ENCODE measurements at places on chromosomes 13 and 19. TPM values are rescaled to one million over a fixed set of nuclear protein-coding genes. Genes with fewer than 3 reads are reported as not detected.

Gene PDE4C
- total RNA-seq, result 0.16 TPM

Gene DAND5
- total RNA-seq, result 0.65 TPM

Gene OVOL3
- not detected for total RNA-seq

Gene PLIN3
- 355 TPM for total RNA-seq

Gene MYADM
- total RNA-seq, result 42.6 TPM

Gene ZNF625
- 9.4 TPM for total RNA-seq

Gene WDR18
- total RNA-seq, result 32.7 TPM

Gene SCN1B
- 3.4 TPM for total RNA-seq

Gene ADGRL1
- total RNA-seq, result 5.1 TPM

Gene UBE2L5
- total RNA-seq, result 0.85 TPM

Gene ERFL
- not detected for total RNA-seq

Gene PGLYRP1
- not detected for total RNA-seq

Gene ELSPBP1
- not detected for total RNA-seq

Gene SULT2A1
- not detected for total RNA-seq

Gene CYP2A7
- total RNA-seq, result not detected

Gene RNF113B
- not detected for total RNA-seq

Gene ZNF682
- 2.8 TPM for total RNA-seq

Gene NLRP5
- not detected for total RNA-seq

Gene DNAJC3
- total RNA-seq, result 88.4 TPM

Gene LPAR6
- total RNA-seq, result 11.8 TPM

Gene PROSER3
- 10.6 TPM for total RNA-seq

Gene KCNN4
- 6.0 TPM for total RNA-seq

Gene ZNF358
- total RNA-seq, result 36.6 TPM

Gene PDCD2L
- 6.5 TPM for total RNA-seq

Gene RAB3A
- total RNA-seq, result 1.6 TPM

Gene SPIB
- not detected for total RNA-seq

Gene CCDC70
- not detected for total RNA-seq

Gene PCDH9
- 5.7 TPM for total RNA-seq

Gene IGFL3
- total RNA-seq, result 0.49 TPM

Gene EFNB2
- 15.5 TPM for total RNA-seq

Gene MATK
- total RNA-seq, result not detected

Gene SIGLEC5
- total RNA-seq, result not detected

Gene VAV1
- not detected for total RNA-seq

Gene NECTIN2
- 53.2 TPM for total RNA-seq

Gene DENND1C
- total RNA-seq, result not detected

Gene COX7A1
- 13.3 TPM for total RNA-seq

Gene TNNT1
- total RNA-seq, result 0.65 TPM

Gene PTPRH
- total RNA-seq, result 1.1 TPM

Gene UGGT2
- 39.7 TPM for total RNA-seq

Gene UPK1A
- total RNA-seq, result not detected

Gene ZNF560
- total RNA-seq, result 1.5 TPM

Gene ADAMTSL5
- 11.3 TPM for total RNA-seq

Gene KLK12
- not detected for total RNA-seq

Gene PROSER1
- 5.3 TPM for total RNA-seq

Gene GAPDHS
- not detected for total RNA-seq

Gene ICAM3
- total RNA-seq, result 1.3 TPM

Gene GNA15
- not detected for total RNA-seq

Gene MTUS2
- 7.4 TPM for total RNA-seq

Gene DIAPH3
- total RNA-seq, result 8.4 TPM

Gene FGF21
- not detected for total RNA-seq

Gene KIRREL2
- total RNA-seq, result not detected
